Activated CD4-positive, alpha-beta T cell treated with anti-CD3 and anti-CD28 coated beads, Interleukin-2, Interleukin-6, amounts not matched to agents 100 ng/mL and 50 ng/mL, durations not matched to agents 16 hours and 8 hours (primary cell): ENCODE measurements at places on chromosomes 3 and 15.

- DNase-seq = no peak
Measured at GRCh38 chr3:78004571-78004970, 964.7 kb downstream of the ROBO2 start.

GRCh38 chr15:40439960-40440742 is 602 bp upstream of the BAHD1 start:
- peak; percentile 45 for DNase-seq

- peak; percentile 44 for DNase-seq
Measured at GRCh38 chr3:119731560-119732343, 28.9 kb downstream of the CFAP91 start.

DNA sequence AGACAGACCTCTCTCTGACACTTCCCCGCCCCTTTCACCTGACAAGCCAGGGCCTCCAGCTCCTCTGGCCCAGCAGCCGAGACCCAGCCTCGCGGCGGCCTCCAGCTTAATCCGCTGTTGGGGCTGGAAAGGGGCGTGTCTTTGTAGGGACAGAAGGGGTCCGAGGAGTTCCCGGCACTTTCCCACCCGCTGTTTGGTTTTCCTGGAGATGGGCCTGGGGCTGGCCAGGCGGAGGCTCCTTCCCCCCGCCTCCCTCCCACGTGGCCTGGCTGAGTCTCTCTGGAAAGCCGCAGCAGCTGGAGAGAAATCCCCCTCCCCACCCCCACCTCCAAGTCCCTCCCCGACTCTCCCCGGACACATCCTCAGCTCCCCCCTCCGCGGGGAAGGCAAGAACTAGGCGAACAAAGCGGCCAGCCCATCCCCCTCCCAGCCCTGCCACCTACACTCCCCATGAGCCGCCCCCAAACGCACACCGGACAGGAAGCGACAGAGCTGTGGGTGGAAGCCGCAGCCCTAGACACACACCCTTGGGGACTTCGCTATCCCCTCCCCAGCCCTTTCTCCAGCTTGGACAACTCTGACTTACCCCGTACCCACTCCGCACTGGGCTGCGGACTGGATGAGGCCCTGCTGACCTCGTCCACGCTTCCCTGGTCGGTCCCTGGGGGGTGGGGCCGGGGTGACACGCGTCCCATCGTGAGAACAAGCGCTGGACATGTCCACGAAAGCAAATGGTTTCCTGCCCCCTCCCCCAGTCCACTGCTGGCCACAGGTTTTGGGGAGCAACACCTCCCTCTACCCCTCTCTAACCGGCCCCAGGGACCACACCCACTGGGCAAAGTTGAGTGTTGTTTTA is 1.2 kb downstream of the IGDCC4 start:
- DNase-seq = no peak

- no peak for DNase-seq
Measured at GRCh38 chr15:77123854-77124253, 52.9 kb upstream of the TSPAN3 start.

- DNase-seq = no peak
Measured at GRCh38 chr3:54955941-54956340, 28.1 kb upstream of the LRTM1 start.

- no peak for DNase-seq
Measured at GRCh38 chr3:14323401-14324223, 78.8 kb upstream of the SLC6A6 start.

GRCh38 chr3:60399292-60399691 is 852.0 kb downstream of the FHIT start:
- no peak for DNase-seq

DNA sequence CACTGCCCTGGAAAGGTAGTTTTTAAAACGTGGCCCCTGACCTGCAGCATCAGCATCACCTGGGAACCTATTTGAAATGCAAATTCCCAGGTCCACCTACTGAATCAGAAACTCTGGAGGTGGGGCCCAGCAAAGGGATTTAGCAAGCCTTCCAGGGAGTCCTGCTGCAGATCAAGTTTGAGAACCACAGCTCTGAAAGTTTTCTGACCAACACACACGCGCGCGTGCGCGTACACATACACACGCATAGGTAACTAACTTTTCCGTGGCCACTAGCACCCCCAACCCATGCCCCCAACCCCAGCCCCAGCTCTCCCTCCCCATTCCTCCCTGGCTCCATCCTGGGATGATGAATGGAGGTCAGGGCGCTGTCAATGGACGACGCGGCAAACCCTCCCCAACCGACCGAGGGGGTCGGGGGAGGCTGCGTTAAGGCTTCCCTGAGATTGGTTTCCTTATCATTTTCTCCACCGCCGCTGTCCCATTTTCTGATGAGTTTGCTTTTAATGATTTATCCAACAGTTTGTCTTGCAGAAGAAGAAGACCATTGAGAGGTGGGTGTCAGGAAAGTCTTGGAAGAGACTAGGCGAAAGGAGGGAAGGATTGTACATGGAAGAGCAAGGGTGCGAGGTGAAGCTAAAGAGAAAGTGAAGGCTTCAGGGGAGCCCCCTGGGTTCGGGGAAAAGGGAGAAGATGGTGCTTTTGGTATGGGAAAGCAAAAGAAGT is 590 bp upstream of the BOC start:
- DNase-seq = no peak

DNA sequence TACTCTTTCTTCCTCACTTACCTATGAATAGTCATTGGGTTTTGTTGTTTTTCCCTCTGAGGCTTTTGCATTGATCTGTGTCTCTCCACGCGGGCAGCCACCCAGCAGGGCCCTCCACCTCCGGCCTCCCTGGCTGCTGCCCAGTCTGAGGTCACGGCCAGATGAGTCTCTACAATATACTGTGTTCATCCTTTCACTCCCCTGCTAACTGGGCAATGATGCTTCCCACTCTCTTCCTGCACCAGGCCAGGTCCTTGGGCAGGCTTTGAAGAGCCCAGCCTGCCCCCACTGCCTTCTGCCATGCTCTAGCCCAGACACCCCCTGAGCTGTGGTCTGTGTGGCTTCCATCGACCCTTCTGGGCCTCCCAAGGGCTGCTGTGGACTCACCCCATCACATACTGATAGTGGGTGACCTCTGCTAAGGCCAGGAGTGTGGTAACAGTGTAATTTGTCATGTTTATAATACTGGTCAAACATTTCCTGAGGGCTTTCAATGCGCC is 18.0 kb downstream of the PDIA5 start:
- DNase-seq = no peak

DNA sequence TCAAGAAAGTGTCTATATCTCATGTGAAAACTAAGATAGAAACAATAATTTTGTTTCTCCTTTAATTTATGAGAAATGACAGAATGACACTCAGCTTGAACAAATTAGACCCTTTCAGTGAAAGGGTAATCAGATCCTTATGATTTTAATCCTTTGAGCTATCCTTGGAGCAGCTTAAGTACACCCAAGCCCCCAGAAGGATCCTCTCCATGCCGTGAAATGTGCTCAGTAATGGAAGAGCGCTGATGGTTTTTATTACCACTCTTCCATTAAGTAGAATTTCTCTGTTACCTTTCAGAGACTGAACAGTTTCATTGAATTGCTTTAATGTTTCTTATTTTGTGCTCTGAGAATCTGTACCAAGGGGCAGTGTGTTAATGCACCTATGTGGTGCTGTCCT is 54.3 kb downstream of the HMG20A start:
- DNase-seq = no peak

DNA sequence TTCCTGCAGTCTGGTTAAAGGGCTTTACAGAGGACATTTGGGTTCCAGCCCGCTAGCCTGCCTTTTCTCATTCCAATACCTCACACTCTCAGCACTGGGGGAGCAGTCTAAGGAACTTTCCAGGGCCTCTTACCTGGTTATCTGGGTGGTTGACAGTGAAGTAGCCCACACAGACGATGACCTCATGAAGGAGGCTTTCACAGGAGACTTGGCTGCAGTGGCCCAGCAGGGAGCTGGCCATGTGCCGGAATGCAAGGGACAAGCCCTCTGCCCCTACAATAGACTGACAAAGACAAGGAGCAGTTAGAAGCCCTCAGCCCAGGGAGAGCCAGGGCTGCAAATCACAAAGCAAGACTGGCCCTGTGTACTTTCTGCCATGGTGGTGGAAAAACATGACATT is 39.5 kb downstream of the ISL2 start:
- DNase-seq = no peak

DNA sequence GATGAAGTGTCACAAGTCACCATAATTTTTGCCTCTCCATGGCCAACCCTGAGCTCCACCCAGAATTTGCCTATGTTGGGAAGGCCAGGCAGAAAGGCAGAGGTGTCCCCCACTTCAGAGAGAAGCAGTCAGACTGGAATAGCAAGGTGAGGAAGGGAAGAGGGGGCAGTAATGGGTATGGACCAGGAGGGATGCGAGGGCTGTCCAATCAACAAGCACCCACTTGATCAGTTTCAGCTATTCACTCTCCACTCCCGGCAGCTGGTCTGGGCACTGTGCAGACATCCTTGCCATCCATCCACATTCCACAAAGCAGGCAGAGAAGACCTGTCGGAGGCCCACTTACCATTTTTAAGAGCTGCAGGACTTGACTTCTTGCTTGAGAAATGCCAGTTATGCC is 43.5 kb upstream of the CTNNB1 start:
- DNase-seq = no peak

DNA sequence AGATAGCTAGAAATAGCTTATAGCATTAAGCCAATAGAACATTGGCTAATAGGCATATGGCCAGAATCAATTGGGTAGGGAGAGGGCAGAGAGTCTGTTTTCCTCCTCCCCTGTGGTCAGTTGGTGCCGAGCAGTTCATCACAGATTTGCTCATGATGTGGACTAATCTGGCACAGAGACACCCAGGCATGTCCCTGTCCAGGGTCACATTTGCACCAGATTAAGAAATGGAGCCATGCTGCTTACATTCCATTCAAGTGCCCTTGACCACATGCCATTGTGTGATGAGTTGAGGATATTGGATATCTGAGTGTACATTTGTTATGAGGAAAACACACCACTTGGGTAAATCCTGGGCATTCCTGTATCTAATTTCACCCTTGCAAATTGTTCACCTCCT is 53.4 kb downstream of the USP13 start:
- DNase-seq = no peak

DNA sequence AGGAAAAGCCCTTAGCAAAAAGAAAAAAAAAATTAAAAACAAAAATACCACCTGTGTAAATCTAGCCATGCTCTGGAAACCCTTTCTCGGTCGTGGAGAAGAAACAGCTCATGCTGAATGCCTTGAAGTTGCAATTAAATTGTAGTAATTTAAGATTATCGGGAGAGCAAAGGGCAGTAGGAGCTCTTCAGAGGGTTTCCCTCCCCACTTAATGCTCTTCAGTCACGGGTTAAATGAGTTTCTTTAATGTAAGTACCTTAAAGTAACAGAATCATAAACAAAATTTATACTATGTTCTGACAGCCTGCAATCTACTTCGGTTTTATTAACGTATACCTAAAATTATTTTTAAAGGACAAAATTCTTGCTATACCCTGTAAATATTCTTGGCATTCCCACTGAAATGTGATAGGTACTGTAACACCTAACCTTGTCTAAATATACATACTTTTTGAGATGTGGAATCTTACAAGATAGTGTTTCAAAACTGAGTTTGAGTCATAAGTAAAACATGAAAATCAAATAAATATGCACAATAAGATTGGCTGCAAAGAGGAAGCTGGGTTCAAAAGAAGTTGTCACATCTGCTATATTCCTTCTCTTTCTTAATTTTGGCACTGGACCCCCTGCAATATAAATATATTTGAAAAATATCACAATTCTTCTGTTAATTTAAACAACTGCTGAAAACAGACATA is 5.3 kb downstream of the FOXP1 start:
- DNase-seq = no peak

GRCh38 chr15:34869110-34869509 is 73.8 kb upstream of the ACTC1 start:
- DNase-seq = no peak

DNA sequence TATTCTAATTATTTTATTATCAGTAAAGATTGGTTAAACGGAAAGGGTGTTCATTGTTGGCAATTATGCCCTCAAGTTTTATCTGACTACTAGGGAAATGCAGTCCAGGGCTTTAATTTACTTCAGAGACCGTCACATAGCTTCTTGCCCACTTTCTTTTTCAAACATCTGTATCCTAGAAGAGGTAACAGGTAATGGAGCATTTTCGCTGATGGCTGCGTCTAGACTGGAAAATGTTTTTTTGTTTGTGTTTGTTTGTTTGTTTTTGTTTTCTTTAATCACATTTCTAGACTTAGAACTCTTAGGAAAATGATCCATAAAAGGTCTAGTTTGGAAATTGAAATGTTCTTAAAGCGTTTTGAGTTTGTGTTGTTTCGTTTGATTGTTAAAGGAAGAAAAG is 71.4 kb downstream of the ANXA2 start:
- no peak for DNase-seq

DNA sequence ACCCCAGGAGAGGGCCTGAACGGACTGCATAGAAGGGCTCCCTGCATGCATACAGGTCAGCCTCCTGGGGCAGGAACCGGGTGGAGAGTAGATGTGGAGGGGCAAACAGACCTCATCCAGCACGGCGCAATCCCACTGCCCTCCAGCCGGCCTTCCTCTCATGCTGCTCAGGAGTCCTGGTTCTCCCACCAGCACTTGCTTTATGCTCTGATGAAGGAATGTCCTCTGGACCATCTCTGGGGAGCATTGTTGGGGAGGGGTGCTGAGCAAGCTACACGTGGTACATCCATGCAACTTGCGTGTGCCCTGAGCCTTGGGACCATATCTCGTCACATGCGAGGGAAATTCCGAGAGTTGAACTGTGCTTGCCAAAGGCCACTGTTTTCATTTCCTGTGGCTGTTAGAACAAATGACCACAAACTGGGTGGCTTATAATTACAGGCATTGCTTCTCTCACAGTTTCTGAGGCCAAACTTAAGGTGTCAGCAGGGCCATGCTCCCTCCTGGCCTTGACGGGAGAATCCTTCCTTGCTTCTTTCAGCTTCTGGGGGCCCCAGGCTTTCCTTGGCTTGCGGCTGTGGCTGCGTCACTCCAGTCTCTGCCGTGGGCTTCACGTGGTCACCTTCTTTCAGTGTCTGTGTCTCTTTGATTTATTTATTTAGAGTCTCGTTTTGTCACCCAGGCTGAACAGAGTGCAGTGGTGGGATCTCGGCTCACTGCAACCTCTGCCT is 12.2 kb downstream of the SELENOS start:
- no peak for DNase-seq

DNA sequence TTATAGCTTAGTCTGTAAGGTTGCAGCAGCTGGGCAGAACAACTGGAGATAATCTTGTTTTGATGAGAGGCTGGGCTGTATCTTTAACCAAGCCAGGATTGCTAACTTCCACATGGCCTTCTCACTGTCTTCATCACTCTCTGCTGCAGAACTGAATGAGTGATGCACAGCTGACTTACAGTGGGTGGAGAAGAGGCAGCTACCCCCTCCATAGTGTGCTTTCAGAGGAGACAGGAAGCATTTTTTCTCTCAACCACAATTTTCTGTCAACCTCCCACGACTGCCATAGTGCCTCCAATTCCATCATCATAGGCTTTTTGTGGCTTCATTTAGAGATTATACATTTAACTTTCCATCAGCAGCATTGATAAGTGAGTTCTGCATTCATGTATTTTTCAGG is 168.2 kb downstream of the CLSTN2 start:
- DNase-seq = no peak

DNA sequence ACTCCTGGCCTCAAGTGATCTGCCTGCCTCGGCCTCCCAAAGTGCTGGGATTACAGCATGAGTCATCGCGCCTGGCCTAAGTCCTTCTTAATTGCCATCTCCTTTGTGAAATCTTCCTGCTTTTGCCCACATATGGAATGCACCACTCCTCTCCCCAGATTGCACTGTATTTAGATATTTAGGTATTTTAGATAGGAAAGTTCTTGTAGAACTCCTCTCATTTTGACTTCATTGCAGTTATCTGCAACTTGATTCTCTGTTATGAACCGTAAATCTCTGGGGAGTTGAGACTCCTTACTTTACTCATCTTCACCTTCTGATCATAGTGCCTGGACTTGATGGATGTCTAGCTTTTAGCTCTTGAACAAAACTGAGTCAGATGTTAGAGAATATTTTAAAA is 150.7 kb downstream of the AKAP13 start:
- DNase-seq = no peak
